Activated CD4-positive, alpha-beta T cell treated with anti-CD3 and anti-CD28 coated beads, Interleukin-2, amount 10 ng/mL, durations not matched to agents 7 days and 5 days (primary cell): ENCODE measurements at places on chromosomes 4 and X. TPM values are rescaled to one million over a fixed set of nuclear protein-coding genes. Genes with fewer than 3 reads are reported as not detected.

DNA sequence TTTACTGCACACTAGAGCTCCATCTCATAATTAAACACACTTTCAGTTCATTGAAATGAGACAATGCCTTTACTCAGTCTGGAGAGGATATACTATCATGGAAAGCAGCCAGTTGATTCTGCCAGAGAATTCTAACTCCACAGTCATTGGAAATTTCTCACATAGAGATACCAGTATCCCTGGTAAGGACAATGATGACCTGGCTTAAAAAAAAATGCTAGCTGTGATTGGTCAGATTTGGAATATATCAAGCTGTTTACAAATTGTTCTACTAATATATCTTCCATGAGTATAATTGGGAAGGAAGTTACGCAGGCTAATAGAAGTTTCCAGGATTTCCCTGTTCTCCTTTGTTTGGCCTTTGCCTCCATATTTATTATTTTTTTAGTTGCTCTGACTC is 34.5 kb upstream of the TLL1 start:
- no peak for DNase-seq
- no peak overlapping the region for H3K27ac ChIP-seq
- no peaks in the 10 kb centered on the region for H3K4me1 ChIP-seq
- H3K4me3 ChIP-seq, result no peak overlapping the region

DNA sequence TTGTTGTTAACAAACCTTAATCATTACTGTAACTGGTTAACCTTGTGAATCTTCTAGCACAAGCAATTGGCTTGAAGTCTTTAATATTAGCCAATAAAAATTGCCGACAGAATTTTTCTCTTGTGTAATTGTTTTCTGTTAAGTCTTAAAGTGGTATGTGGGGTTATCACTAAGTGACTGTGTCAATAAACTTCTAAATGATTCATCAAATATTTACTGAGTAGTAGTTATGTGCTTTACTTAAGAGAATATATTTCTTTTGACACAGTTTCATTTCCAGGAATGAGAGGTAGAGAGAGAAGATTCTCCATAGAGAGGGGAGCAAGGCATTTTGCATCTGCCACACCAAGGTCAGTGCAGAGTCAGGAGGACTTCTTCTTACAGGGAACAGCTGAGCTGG is 2361.6 kb upstream of the AGA start:
- no peaks in the 10 kb centered on the region for H3K36me3 ChIP-seq
- no peak overlapping the region for H3K4me3 ChIP-seq
- H3K27ac ChIP-seq, result no peak overlapping the region
- no peak for DNase-seq
- H3K4me1 ChIP-seq, result no peaks in the 10 kb centered on the region
- no peaks in the 10 kb centered on the region for H3K27me3 ChIP-seq

GRCh38 chr4:105022811-105023667 is 123.6 kb upstream of the TET2 start:
- H3K4me3 ChIP-seq, result no peak overlapping the region
- no peak for DNase-seq
- no peak overlapping the region for H3K27ac ChIP-seq
- peaks cover 4% of the 10 kb centered on the region for H3K27me3 ChIP-seq

DNA sequence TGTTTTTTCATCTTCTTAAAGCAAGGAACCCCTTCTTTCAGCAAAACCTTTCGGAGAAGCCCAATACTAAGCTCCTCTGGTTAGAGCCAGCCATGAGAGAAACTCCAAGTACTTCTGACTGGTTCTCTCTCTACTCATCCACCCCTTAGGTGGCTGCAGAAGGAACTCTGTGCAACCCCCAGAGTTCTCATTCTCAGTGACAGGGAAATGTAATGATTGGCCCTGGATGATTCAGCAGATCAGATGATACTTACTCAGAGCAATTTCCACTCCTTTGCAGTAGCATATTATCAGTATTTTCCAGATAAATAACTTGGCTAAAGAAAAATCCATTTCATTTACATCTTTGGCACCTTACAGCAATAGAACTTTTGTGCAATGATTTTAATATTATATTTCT is 3.2 kb downstream of the SPP1 start:
- H3K4me3 ChIP-seq, result no peak overlapping the region
- H3K4me1 ChIP-seq, result peaks cover 10% of the 10 kb centered on the region
- no peaks in the 10 kb centered on the region for H3K36me3 ChIP-seq
- no peak for DNase-seq
- H3K27me3 ChIP-seq, result peaks cover 41% of the 10 kb centered on the region

DNA sequence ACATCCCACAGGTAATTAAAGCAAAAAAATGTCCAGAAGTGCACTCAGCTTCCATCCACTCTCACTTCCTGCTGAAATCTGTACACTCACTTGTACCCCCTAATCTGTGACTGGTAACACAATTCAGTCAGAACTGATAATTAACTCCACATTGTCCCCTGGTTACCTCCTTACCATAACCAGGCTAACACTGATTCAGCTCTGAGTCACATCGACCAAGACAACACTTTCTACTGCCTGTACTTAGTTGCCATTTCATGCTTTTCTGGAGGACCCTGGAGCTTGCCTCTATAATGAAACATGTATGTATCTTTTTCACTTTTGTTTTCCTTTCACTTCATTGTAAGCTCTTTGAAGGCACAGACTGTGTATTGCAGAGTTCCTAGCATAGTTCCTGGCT is 130.9 kb upstream of the GABRG1 start:
- DNase-seq, result no peak
- no peak overlapping the region for H3K4me3 ChIP-seq
- no peaks in the 10 kb centered on the region for H3K4me1 ChIP-seq
- no peaks in the 10 kb centered on the region for H3K27me3 ChIP-seq
- no peaks in the 10 kb centered on the region for H3K36me3 ChIP-seq

MAGEE2 gene
- total RNA-seq, result not detected
